NCI-H1694 (cell line): ENCODE measurements at places on chromosomes 2 and 18.

DNA sequence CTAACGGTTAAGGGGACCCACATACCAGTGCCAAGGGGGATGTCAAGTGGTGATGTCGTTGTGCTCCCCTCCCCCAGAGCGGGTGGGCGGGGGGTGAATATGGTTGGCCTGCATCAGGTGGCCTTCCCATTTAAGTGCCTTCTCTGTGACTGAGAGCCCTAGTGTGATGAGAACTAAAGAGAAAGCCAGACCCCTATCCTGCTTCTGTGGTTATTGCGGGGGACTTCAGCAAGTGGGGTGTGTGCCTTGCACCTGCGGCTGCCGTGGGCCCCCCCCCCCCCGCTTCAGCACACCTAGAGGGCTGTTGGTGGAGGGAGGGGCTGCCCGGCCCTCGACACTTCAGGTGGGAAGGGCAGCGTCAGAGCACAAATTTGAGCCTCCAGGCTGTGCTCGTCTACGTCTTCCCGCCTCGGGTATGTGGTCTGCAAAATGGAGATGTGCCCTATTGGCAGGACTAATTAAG is 6.1 kb downstream of the CTDSP1 start:
- no peak for DNase-seq

GRCh38 chr2:110903548-110903947 is 171.2 kb downstream of the ACOXL start:
- no peak for DNase-seq

DNA sequence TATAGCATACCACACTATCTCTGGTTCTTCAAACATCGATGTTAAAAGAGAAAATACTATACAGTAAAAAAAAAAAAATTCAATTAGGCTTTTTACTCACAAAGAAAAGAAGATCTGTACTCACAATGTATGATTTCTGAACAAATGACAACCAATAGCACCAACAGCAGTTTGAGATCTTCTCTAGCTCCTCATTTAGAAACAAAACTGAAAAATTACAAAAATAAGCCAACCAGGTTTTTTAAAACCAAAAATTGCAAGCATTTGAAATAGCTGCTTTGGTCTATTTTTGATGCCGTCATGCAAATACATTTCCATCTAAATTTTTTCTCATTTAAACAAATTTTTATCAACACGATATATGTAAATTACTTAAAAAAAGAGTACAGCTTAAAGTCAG is 34.3 kb upstream of the RALBP1 start:
- DNase-seq, result no peak

GRCh38 chr18:59813942-59814341 is 85.9 kb upstream of the PMAIP1 start:
- DNase-seq, result no peak

- DNase-seq, result no peak
These were observed 191.0 kb downstream of the C1D start for GRCh38 chr2:67871686-67872412.

GRCh38 chr2:95670167-95670566 is 78.4 kb downstream of the TRIM43 start:
- DNase-seq, result no peak

DNA sequence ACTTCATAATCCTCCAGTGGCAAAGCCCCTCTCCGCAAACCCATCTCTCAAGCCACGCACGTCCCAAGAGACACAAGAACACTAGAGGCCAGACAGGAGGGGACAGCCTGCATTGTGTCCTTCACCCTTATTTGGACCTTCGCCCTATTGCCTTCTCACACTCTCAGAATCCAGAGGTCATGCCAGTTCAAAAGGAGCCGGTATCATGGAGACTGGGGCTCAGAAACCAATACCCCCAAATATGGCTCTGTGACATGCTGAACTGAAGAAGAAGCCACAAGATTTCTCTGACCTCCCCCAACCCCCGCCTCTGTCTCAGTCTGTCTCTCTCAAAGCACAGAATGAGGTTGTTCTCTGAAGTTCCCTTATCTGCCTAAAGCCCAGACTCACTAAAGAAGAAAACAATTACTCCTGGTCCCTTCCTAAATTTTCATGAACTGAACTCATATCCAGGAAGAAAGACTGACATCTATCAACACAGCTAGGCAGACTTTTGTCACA is 19.2 kb upstream of the SPATA3 start:
- DNase-seq, result no peak

- no peak for DNase-seq
These were observed 216.4 kb downstream of the ANKRD30B start for GRCh38 chr18:14964406-14964805.

- DNase-seq, result no peak
These were observed 86.2 kb upstream of the COL5A2 start for GRCh38 chr2:189265696-189266320.

DNA sequence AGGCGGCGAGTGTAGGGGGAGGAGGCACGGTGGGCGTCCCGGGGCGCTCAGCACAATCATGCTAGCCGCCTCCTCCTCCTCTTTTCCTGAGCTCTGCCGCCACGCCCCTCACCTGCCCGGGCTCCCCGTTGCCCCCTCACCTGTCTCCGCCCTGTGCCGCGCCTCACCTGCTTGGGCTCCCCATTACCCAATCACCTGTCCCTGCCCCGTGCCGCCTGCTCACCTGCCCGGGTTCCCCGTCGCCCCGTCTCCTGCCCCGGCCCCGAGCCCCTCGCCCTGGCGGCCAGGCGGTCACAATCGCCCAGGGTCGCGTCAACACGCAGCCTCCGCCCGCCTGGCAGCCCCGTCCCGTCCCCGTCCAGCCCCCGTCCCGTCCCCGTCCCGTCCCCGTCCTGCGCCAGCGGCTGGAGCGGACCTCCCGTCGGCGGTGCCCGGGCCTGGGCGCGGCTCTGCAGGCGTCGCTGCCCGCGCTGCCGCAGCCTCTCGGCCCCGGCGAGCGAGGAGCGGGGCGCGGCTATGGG is at the start of gene DCDC2C:
Gene DCDC2C, plus strand, starts transcription at position 340 of the 521 bp plus-strand sequence. Its CDS starts 177 bp downstream, at position 517.
- no peak for DNase-seq

GRCh38 chr2:221309892-221310583 is 262.1 kb downstream of the EPHA4 start:
- no peak for DNase-seq

GRCh38 chr2:135052997-135053474 is 944 bp downstream of the RAB3GAP1 start:
- no peak for DNase-seq

DNA sequence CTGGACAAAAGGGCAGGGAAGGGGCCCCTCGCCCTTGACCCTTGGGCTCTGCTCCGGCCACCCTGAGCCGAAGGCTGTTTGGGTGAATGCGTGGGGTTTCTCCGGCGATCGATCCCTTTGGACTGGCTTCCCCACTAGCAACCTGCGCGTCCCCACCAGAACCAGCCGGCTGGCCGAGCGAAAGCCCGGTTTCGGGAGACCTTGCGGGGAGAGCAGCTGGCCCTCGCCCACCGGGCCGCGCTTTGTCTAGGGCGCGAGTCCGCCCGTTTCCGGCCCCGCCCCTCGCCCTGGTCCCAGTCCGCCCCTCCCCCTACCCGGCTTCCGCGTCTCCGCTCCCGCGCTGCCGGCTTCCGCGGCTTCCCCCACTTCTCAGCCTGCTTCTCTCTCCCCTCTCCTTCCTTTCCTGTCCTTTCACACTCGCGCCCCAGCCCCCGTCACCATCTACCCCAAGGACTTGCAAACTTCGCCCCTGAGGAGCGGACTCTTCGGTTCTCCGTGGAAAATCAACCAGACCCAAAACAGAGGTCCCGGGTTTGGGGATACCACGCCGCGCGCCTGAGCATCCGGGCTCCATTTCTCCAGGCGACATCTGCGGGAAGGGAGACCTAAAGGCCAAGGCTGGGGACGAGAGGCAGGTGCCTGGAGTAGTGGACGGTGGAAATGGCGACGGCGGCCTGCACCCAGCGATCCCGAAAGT is 48.0 kb upstream of the ATP6V1B1 start:
- no peak for DNase-seq

DNA sequence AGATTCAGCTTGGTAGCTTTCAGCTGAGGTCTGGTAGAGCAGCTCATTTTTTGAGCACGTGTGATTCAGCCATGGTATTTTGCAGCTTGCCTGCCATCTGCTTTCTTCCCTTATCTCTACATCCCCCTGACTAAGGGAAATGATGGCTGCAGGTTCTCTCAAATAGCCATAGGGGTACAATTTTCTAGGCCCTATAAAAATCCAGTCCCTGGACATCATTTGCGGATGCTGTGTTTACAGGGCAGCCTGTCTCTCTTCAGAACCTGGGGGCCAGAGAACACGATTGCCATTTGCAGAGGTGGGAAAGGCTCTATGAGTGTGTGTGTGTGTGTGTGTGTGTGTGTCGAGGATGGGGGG is 442.7 kb upstream of the MEIS1 start:
- DNase-seq, result no peak

- no peak for DNase-seq
These were observed 100.0 kb downstream of the WDSUB1 start for GRCh38 chr2:159186462-159186861.

- no peak for DNase-seq
These were observed 315.0 kb upstream of the SMIM21 start for GRCh38 chr18:75742516-75742915.

DNA sequence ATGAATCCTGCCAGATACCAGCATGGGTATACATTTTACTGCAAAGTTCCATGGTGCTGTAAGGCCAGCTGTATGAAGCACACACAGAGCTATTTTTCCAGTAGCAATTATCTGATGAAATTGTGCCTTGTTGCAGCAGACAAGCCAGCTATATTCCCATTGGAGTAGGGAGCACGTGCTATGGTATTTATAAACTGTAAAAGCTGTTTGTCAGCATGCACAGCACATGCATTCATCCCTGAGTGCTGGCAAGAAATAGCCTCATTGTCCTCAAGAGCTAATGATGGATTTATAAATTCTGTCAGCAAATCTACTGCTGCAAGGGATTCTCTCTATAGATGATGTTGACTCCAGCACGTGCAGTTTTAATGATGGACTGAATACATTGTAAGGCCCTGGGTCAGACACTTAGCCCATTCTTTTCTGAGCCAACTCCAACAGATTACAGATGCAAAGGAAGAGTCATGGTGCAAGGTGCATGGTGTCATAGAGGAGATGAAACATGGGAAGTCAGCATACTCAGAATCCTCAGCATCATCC is 61.7 kb downstream of the KCNS3 start:
- no peak for DNase-seq

DNA sequence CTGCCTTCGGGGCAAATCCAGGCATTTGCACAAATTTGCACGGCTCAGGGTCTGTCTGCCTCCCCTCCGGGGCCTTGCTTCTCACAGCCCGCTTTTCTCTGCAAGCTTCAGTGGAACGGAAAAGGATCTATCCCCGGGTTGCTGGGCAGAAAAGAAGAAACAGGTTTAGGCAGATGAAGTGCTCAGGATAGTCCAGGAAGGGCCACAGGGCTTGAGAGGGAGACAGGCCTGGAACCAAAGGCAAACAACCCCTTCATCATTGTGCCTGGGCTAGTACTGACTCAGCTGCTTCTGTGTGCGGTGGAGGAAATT is 347.8 kb upstream of the TNP1 start:
- no peak for DNase-seq

GRCh38 chr2:212773808-212774339 is 235.3 kb upstream of the ERBB4 start:
- DNase-seq, result no peak

GRCh38 chr2:126656431-126657147 is 631 bp downstream of the GYPC start:
- no peak for DNase-seq

DNA sequence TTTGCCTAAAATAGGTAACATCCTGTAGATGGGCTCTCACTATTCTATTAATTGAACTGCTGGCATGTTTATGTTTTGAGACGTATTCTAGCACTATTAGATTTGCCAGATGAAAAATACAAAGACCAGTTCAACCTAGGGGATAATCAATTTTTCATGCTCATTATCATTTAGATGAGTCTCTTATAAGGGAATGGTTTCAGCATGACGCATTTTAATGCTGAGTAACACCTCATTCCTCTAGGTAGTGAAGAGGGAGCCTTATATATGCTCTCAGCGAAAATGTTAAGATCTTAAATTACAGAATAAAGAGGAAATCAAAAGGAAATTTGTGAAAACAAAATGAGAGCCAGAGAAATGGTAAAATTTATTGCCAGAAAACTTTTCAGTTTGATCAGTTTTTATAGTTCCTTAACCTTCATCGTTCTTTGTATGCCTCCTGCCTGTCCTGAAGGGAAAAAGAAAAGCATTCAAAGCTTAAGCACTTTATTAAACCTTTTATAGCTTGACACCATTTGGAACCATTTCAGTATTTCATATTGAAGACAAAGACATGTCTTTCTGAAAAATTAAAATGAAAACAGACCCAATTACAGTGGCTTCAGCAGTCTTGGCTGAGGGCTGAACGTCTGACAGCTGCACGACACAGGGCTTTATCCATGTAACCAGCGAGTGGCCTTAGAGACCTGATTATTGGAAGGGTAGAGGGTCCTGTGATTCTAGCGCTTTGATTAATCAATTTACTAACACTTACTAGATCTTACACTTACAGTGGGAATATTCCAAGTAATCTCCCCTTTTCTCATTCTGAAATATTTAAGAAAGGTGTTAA is 112.8 kb downstream of the ADCYAP1 start:
- no peak for DNase-seq

DNA sequence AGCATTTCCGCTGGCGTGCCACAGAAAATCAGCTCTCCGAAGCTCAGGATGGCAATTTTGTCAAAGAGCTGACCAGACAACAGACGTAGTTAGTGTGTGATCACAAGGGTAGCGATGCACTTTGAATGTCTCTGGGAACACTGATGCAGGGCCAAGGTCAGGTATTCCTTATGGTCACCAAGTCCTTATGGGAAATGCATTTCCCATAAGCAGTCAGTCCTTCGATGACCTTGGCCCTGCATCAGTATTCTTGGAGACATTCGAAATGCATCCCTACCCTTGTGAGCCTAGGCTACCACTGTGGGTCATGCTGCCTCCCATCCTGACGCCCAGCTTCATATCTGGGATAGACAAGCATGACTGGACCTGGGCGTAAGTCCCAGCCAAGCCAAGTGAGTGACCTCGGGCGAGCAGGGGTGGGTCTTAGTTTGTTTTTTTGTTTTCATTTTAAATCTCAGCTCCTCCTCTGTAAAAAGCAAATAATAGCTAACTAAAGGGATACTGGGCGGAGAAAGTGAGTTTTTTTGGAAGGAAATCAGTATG is 13.6 kb downstream of the ABCG5 start:
- no peak for DNase-seq

GRCh38 chr2:240247868-240248720 is 107.6 kb upstream of the OTOS start:
- DNase-seq, result no peak

- DNase-seq, result no peak
These were observed 91.9 kb downstream of the MRO start for GRCh38 chr18:50727721-50728471.

DNA sequence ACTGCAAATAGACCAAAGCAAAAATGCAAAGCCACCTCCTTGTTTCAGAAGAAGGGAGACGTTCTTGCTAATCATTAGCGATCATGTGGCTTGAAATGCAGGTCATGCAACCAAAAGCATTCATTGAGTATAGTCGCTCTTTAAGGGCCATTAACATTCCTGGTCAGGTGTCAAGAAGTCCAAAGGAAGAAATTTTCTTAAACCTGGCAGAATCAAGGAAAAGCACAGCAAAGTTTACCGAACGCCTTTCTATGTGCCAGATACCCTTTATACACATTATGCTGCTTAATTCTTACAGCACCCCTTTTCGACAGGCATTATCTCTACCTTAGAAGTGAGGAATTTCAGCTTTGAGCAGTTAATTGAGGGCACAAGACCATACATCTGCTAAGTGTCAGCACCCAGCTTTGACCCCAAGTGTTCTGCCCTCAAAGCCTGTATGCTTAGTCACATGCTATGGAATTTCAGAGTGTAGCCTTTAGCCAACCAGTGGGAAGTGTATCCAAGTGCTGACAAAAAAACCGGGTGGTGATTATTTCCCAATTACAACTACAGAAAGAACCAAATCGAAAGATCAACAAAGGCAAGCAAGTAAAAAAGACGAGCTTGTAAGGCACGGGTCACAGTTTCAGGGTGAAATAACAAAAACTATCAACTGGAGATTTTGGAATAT is 70.8 kb downstream of the EPHA4 start:
- no peak for DNase-seq
